ENCODE measurements at places on chromosomes 7 and 10.

DNA sequence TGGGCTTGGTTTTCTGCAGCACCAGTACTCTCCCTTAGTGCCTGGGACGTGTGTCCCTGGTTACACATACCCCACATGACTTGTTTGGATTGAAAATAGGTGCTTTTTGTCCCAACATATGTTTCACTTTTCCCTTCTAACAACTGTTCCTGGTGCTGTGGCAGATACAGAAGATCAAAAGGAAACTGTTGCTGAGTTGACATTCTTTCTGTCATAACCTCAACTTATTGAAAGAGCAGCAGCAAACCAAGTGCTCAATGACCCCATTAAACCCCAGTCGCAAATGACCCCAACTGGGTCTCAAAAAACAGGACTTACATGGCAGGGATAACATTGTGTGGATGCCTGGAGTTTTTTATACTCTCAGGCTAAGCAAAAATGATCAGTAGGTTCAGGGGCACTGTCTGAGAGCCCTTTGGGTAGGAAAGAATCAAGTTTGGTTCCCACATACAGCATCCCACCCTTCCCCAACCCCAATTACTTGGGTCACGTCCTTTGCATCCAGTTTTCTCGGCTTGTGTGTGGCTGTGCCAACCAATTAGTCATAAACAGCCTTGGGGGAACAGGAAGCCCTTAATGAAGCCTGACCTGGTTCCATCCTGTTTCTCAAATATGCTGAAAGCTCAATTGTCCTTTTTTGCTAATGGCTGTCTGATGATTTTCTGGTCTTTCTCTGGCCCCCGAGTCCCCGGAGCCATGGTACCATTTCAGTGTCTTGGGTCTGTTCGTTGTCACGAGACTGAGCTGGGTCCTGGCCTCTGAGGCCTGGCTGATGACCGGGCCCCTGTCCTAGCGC is 4.9 kb downstream of the HKDC1 start:
- DNase-seq: no peak

- no peak for DNase-seq
Measured at GRCh38 chr7:101673951-101674350, 44.9 kb upstream of the MYL10 start.

DNA sequence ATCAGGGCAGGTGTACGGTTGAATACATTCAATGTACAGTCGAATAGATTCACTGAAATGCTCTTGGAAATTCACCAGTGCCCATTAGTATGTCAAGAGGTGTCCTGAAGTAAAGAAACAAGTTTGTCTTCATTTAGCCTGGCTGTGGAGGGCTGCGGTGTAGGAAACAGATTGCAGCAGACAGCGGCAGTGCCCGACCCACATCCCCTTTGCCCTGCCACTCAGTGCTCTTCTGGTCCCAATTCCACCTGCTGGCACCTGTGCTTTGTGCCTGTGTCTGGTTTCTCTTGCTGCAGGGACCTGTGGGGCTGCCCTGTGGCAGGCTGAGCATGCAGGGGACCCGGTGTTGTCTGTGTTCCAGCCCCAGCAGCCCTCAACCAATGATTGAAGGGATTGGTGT is 183.7 kb downstream of the RPS24 start:
- no peak for DNase-seq

DNA sequence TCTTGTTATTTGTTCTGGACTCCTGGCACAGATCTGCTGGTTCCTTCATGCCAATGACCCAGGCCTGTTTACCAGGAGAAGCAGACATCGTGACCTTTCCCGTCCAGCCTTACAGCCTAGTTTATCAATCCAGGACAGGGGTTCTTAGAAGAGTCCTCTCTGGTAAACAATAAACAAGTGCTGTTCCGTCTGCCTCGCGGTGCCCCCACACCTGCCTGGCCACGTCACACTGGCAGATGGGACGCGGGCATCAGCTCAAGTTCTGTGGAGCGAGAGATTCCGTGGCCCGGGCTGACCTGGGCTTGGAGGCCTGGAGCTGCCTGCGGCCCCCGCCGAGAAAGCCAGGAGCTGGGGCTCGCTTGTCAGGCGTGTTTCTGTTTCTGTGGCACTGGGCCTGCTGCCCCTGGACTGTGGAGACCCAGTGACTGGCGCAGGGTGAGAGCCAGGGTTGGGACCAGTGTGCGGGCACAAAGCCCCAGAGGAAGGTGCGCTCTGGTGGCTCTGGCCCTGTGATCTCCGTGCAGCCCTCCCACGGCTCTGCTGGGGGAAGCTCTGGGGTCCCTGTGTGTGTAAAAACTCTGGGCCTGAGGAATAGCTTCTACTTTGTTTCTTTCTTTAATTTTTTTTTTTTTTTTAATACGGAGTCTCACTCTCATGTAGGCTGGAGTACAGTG is 28.4 kb upstream of the PFKFB3 start:
- DNase-seq: no peak

- no peak for DNase-seq
Measured at GRCh38 chr10:61857746-61858145, 43.8 kb upstream of the ARID5B start.

DNA sequence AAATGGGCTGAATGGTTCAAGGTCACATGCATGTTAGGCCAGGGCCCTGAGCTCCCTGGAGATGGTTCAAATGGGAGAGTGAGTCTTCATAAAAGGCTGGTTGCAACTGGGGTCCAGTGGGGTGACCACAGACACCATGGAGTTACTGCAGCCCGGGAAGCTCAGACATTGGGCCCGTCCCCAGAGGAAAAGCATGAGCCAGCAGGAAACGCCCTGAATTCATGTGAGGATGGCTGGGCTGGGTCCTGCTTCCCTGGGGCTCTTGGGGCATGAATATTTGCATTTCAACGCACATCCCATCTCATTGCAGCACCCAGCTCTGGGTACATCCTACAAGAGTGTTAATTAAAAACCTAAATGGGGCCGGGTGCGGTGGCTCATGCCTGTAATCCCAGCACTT is 549.0 kb downstream of the TCERG1L start:
- DNase-seq: no peak

DNA sequence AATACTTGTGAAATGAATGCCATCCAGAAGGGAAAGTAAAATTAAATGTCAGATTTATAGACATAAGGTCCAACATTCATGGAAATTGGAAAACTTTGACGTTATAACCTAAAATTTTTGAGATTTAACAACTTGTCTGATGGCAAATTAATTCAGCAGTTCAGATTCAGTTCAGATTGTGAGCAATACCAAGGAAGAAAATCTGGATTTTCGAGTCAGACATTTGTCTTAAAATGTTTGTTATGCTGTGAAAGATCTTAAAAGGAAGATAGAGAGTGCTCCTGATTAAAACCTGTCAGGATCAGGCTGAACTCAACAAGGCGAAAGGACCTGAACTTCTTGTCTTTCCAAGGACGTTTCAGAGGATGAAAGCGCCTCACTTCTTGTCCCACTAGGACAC is 320.9 kb downstream of the PAXIP1 start:
- DNase-seq: no peak

- DNase-seq: no peak
Measured at GRCh38 chr7:131328377-131329175, 900 bp downstream of the MKLN1 start.

DNA sequence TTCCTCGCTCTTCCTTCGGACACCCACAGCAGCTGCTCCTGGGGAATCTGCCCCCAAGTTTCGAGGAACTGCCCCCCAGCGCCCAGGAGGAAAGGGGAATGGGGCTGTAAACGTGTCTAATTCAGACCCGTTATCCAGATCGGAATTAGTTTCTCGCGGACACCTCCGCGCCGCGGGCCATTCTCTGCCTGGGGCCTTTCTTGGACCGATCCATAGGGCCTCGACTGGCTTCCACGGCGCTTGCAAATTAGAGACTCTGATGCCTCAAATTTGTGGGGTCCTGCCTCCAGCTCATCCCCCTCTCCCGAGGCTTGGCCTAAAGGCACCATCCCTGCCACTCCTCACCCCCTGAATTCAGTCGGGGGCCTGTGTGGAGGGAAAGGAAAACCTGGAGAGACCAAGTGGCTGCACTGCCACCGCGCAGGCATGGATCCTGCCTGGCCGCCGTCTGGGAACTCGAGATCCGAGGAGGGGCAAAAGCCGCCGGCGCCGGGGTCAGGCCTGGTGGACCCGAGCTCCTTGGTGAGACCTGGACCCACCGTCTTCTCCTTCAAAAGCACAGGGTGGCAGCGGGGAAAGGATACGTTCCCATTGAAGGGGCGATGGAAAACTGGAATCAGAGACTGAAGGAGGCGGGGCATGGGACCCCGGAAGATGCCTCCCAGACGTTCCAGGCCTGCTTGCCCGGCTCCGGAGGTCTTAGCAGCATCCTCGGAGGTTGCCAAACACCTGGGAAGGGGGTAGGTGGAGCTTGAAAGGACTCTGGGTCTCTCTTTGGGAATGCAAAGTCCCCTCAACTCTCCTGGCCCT is 13.7 kb downstream of the LBX1 start:
- DNase-seq: no peak

- no peak for DNase-seq
Measured at GRCh38 chr10:102113956-102114857, 6.0 kb downstream of the LDB1 start.

DNA sequence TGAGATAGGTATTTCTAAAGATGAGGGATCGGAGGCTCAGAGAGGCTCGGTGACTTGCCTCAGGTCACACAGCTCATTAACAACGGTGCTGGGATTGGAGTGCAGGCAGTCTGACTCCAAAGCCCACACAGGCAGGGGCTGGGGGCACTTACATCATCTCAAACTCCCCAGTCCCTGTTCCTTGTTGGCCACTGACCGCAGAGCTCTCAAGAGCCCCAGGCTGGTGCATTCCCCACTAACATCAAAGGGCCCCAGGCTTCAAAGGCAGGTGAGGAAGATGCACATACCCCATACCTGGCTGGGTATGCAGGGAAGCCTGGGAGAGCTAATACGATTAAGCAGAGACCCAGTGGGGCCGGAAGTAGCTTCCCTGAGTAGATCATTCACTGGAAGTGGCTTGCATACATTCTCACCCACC is 13.7 kb upstream of the NODAL start:
- peak; percentile 50 for DNase-seq
